Stimulated activated CD8-positive, alpha-beta memory T cell treated with anti-CD3 and anti-CD28 coated beads, Interleukin-12 subunit alpha, Interleukin-12 subunit beta, amount 100 ng/mL, for 1 hour (primary cell): ENCODE measurements at places on chromosomes 11 and 22.
A peak's percentile ranks its signal among the peaks of the same experiment; 100 is the strongest.

- DNase-seq: no peak
Measured at GRCh38 chr11:13208921-13209320, 68.7 kb upstream of the BMAL1 start.

DNA sequence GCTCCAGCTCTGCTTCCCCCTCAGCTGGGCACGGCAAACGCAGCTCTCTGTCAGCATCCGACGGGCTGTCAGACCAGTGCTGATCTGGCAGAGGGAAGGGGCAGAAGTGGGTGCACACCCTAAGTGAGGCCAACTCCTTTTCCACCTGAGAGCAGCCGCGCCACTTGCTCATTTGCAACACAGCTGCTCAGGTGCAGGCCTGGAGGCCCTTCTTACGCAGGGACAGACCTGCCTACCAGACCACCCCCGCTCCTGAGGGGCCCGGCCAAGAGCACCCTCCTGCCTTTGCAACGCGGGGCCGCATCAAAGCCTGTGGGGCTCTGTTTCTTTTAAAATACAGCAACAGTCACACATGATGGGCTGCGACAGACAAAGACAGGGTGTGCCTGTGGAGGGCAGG lies 47.8 kb upstream of the BID start:
- DNase-seq: no peak

GRCh38 chr22:17436382-17436980 lies 67.2 kb downstream of the CECR2 start:
- no peak for DNase-seq

DNA sequence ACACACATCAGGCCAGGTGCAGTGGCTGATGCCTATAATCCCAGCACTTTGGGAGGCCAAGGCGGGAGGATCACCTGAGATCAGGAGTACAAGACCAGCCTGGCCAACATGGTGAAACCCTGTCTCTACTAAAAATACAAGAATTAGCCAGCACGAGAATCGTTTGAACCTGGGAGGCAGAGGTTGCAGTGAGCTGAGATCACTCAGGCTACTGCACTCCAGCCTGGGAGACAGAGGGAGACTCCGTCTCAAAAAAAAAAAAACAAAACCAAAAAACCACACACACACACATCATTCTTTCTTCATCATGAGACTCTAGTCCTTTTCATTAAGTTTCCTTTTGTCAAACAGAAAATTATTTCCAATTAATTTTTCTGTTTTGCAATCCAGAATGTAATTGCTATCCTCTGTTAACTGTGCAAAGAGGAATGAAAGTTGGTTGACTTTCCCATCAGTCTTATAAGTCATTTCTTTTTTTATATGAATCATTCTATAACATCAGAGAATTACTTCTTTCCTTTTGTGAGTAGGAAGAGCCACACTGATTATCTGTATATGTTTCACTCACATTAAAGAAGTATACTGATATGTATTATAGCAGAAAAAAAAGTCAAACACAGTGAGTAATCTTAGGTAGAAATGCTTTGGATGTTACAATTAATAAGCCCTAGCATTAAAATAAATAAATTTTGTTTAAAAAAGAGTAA lies 52.2 kb downstream of the HORMAD2 start:
- DNase-seq: no peak

- no peak for DNase-seq
Measured at GRCh38 chr22:32979606-32980005, 78.6 kb downstream of the SYN3 start.

GRCh38 chr11:59097113-59097708 lies 9.8 kb upstream of the FAM111B start:
- peak; percentile 47 for DNase-seq

DNA sequence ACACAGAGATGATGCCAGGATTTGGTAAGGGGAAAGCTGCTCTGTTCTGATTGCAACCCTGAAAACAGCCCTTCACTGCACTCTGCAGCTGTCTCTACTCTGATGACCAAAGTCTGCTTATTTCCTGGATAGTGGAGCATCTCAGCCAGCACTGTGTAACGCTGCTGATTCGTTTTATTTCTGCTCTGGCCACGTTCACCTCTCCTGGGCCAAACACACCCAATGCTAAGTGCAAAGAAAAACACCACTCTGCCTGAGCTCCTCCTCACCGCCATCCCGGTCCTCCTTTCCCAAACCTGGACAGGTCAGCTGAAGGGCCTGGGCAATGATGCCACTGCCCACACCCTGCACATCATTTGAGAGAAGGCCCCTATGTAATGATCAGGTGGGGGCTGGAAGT lies 529.3 kb upstream of the B3GAT1 start:
- no peak for DNase-seq

DNA sequence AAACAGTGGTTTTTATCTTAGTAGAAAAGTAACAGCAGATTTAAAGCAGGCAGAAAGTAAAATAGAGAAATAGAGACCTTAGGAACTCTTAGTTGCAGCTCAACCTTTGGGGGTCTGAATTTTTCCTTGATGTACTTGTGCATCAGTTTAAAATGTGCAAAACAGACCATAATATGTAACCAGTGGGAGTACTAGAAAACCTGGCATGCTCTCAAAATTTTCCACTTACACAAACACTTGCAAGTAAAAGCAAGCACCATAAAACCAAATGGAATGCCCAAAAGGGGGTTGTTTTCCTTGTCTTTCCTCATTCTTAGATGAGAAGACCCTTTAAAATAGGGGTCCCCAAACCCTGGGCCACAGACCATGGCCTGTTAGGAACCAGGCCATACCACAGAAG lies 12.9 kb upstream of the MRGPRE start:
- DNase-seq: no peak

DNA sequence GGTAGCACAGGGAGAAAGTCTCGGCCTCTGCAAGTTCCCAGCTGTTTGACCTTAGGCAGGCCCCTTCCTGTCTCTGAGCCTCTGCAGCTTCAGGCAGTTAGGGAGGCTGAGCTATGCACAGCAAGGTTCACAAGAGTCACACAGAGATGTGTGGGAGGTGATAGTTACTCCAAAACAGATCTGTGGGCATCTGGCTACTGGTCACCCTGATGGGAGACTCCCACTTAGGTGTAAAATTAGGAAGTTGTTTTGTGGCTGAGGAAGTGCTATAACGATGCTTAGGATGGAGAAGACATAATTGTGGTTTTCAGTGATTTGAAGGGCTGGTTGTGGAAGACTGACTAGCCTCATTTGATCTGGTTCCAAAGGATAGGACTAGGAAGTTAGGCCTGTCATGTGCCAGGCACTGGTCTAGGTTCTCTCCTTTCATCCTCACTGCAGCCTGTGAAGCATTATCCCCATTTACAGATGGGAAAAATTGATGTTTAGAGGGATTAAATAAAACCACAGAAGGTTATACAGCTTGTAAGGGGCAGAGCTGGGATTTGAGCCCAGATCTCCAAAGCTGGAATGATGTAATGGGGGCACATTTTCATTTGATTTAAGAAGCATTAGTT lies 13.5 kb downstream of the ACO2 start:
- DNase-seq: no peak

DNA sequence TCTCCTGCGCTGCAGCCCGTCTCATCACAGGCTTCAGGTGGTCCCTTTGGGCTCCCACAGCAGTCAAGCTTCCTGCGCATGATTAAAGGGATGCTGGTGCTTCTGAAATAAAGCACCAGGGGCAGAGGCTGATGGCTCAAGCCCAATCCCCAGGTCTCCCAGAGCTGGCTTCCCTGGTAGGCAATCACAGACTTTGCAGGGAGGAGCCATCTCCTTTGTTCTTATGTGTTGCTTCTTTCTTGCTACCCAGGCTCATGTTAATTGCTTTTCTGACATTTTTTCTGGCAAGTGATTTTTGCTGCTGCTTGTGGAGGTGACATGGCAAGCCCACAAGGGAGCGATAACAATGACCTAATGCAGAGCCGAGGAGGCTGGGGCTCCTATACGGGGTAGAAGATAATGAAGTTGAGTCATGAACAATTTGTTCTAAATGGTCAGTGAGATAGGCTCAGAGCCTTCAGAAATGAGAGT lies 25.2 kb upstream of the PLET1 start:
- DNase-seq: no peak

DNA sequence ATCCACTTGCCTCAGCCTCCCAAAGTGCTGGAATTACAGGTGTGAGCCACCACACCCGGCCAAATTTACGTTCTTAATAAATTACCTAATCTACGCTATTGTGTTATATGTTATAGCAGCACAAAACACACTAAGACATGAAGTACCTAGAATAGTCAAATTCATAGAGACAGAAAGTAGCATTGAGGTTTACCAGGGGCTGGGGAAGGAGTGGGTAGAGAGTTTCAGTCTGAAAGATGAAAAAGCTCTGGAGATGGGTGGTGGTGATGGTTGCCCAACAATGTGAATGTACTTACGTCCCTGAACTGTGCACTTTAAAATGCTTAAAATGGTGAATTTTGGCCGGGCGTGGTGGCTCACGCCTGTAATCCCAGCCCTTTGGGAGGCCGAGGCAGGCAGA lies 65.7 kb upstream of the NUP50 start:
- no peak for DNase-seq

- DNase-seq: no peak
Measured at GRCh38 chr22:38839686-38840085, 4.1 kb downstream of the NPTXR start.

DNA sequence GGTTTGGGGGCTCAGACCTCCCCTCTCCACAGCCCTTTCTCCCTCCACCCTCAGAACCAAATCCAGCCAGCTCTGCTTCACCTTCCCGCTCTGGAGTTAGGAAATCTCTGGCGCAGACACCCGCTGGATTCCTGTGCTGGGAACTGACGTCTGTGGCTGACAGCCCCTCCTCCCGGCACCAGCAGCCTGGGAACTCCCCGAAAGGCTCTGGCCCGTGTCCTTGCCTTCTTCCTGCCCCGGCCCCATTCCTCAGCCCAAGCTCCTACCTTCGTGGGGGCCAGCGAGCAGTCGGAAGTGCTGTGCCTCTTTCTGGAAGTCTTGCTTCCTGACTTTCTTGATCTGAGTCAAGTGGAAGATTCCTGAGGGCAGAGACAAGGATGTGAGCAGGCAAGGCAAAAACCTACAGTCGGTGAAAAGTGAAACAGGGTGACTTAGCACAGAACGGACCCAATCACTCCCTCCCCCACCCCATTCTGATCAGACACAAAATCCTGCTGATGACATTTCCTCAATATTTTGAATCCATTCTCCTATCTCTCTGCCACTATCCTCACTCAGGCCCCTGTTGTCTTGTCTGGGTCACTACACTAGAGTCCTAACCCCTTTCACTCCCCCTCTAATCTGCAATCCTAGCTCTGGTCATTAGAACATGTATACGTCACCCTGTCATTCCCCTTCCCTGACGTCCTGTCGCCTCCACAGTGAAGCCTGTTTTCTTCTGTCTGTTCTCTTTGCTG lies 34.1 kb downstream of the CHRDL2 start:
- DNase-seq: no peak

DNA sequence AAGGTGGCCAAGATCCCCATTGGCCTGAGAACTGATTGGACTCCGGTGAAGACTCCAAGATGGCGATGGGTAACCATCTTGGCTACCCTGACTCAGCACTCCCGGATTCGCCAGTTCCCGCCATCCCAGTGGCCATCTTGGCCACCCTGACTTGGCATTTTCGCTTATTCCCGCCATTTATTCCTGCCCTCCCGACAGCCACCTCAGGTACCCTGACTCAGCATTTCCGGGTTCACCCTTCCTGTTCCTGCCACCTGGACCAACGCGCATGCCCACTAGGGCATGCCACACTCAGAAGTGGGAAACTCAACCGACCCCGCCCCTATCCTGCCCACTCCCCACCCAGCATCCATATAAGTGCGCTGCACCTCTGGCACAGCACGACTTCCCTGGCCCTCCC lies 7.8 kb downstream of the OR8K5 start:
- no peak for DNase-seq

- DNase-seq: no peak
Measured at GRCh38 chr22:38258895-38259294, 13.9 kb downstream of the TMEM184B start.

DNA sequence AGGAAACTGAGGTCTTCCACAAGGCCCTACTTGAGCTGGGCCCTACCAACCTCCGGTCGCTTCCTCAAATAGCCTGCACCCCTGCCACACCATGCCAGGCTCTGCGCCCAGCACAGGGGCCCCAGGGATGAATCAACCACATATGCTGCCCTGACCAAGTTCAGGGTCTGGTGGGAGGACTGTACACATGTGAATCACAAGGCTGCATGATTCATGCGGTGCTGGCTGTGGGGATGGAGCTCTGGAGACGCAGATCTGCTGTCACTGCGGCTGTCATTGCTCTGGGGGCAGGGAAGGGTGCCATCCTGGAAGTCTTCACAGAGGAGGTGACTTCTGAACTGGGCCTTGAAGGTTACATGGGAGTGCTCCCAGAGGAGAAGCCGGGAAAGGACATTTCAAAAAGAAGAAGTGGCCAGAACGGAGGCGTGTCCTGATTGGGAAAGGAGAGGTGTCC lies 21.5 kb downstream of the CYTH4 start:
- peak; percentile 47 for DNase-seq

DNA sequence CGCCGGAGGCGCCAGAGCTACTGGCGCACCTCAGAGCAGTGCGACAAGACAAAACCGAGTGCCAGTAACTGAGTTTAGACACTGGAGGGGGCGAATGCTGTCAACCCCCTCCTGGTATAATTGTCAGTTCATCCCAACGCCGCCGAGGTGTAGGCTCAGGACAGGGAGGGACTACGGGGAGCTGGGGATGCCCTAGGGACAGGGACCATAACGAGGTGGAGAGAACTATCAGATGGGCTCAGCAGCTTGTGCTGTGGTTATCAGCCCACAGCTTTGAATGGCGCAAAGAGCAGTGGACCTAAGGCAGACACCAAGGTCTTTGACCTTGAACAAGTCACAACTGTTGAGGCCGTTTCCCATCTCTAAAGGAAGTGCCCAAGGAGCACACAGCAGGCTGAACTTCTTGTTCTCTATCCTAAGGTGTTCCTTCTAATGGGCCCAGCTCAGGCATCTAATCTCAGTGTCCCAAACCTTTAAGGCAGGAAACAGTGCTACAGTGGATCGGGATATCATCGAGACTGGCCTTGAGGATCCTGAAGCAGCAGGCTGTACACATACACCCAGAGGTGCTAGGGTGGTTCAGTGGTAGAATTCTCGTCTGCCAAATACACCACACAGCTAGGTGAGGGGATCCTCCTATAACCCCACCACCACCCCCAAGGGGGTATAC lies 958 bp upstream of the TUT1 start:
- DNase-seq: no peak

DNA sequence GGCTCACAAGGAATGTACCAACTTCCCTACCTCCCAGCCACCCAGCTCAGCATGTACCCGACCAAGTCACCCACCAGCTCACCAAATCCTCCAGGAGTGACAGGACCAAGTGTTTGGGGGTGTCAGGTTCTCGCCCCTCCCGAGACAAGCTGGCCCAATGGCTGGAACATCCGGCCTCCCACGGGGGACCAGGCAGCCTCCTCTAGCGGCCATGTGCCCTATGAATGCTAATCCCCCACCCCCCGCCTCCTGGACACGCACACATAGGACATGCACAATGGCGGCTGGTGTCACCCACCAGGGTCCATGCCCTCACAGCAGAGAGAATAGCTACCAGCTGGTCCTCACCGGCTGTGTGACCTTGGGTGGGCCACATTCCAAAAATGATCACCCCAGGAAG lies 151.0 kb downstream of the MN1 start:
- no peak for DNase-seq

DNA sequence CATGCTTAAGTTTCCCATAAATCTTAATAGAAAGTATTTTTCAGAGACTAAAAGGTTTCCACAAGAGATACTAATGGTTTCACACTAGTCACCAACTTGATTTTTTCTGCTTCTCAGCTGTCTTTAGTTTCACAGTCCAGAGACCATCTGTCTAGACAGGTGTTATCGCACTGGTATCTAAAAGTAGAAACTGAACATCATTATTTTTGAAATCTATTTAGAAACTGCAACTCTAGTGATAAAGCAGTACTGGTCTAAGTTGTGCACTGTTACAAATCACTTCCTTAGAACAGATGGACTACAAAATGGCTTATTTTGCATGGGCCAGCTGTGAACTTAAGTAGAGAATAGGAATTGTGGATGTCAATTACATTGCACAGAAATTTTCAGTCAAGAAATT lies 78.0 kb downstream of the CNTN5 start:
- no peak for DNase-seq
